Activated T-cell treated with anti-CD3 and anti-CD28 coated beads for 4 hours (primary cell): ENCODE measurements at places on chromosomes 6 and 20.

DNA sequence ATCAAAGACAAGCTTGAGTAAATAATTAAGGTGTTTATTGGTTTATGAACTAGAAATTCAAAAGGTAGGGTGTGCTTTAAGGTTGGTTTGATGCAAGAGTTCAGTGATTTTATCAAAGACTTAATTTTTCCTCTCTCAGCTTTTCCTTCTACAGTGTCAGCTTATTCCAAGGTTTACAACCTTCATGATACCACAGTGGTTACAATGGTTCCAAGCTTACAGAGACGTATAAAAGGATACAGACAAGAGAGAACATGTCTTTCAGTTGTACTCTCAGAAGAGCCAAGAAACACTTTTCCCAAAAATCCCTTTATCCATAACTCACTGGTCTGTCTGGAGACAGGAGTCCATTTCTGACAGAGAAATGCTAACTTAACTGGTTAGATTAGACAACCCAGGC lies 93.5 kb upstream of the LOC128125822 start:
- DNase-seq = no peak

DNA sequence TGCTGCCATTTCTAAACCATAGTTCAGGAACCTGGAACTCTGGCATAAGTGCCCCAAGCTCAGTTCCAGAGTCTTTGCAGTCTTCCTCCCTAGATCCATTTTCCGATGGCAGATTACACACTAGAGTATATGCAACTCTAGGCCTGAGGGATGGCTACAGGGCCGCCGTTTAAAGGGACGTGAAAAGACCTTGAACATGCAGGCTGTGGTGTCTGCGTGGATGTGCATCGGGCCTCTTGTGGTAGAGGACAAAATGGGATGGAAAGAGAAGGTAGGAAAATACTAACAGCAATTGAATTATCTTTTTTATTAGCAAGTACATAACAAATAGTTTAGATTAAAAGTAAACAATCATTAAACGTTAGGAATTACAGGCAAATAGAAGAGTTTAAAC lies 588.9 kb downstream of the RFPL4B start:
- DNase-seq = no peak

GRCh38 chr20:14826543-14827313 lies 489.3 kb upstream of the FLRT3 start:
- no peak for DNase-seq

GRCh38 chr20:63026582-63027165 lies 19.9 kb upstream of the BHLHE23 start:
- DNase-seq = no peak

DNA sequence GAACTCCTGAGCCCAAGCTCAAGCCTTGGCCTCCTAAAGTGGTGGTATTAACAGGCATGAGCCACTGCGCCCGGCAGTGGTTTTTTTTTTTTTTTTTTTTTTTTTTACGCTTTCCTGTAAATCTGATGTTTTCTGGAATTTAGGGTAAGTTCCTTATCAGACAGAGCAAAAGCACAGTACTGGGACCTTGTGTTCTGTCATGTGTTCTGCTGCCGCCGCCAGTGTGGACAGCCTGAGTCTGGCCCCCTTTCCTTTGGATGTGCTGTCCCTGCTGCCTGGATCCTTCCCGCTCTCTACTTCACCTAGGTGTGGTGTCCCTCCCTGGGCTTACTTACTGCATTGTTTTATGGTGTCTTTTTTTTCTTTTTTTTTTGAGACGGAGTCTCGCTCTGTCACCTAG lies 11.7 kb downstream of the DNMT3B start:
- no peak for DNase-seq

DNA sequence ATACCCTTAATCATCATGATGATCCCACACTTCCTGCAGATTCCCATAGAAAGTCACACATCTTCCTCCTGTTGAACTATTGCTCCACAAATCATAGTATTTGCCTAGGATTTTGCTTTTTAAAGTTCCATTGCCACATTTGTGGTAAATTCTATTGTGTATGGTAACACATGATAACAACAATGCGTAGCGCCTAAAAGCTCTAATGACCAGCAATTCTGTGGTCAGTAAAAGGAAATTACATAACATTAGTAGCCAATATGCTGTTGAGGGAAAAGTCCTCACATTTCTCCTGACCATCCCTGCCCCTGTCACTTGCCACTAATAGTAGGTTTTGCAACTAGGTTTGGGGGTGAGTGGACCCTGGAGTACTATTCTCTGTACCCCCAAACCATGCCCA lies 31.8 kb upstream of the PDE7B start:
- DNase-seq = no peak

DNA sequence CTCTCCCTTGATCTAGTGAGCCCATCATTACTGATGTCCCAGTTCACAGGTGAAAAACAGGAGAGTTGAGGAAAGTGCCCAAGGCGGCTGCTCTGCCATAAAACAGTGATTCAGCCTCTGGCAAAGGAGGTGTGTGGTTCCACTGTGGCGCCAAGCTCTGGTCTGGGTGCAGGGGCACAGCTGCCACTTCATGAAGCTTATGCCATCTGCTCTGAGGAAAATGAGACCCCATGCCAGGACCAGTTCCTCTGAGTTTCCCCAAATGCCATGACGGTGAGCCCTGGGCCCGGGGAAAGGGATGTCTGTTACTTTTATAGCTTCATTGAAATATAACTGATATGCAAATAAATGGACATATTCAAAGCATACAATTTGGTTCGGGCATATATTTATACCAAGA lies 33.7 kb upstream of the ZBP1 start:
- no peak for DNase-seq

- no peak for DNase-seq
These were observed 524.9 kb downstream of the PHF3 start for GRCh38 chr6:64160486-64160885.

DNA sequence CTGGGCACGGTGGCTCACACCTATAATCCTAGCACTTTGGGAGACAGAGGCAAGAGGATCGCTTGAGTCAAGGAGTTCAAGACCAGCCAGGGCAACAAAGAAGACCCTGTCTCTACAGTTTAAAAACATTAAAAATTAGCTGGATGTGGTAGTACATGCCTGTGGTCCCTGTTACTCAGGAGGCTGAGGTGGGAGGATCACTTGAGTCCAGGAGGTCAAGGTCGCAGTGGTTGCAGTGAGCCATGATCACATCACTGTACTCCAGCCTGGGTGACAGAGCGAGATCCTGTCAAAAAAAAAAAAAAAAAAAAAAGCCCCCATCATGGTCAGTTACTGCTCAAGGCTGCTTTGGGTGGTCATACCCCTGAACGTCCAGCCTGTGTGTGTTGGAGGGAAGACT lies 55.8 kb downstream of the ARHGAP40 start:
- no peak for DNase-seq

- no peak for DNase-seq
These were observed 181.1 kb downstream of the ERMARD start for GRCh38 chr6:169932491-169932890.

- no peak for DNase-seq
These were observed 163.6 kb upstream of the CST7 start for GRCh38 chr20:24785141-24786110.

DNA sequence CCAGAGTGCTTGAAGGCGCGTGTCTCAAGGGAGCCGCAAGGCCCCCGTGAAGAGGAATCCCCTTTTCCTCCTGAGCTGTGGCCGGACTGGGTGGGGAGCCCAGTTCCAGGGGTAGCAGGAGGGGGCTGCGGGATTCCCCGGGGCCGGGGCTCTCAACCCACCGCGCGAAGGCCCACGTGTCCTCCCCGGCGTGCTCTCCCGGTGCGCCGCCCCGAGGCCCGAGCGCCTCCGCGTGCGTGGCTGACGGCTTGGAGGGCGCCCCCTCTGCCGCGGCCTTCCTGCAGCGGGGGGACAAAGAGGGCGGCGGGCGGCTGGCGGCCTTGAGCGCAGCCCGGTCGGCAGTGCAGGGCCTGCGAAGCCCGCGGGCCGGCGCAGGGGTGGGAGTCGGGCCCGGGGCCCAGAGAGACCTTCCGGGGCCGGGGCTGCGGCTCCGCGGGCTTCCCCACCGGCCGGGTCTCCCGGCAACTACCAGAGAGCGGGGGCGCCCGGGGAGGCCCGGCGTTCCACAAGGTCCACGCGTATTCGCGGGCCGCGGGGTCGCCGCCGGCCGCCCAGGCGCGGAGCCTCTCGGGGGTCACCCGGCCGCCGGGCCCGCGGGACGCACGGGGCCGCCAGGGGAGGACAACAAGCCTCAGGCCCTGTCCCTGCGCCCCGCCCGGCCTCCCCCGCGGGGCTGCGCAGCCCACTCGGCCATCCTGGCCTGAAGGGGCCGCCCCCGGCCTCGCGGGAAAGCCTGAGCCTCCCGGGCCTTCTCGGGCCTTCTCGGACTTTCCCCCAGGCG lies at the start of gene FAM217A:
Gene FAM217A, minus strand, starts transcription at position 447 of the 781 bp plus-strand sequence. CDS start 1,723 bp downstream, outside the sequence.
- no peak for DNase-seq
